NCI-H774 (cell line): ENCODE measurements at places on chromosomes 1 and 21.

DNA sequence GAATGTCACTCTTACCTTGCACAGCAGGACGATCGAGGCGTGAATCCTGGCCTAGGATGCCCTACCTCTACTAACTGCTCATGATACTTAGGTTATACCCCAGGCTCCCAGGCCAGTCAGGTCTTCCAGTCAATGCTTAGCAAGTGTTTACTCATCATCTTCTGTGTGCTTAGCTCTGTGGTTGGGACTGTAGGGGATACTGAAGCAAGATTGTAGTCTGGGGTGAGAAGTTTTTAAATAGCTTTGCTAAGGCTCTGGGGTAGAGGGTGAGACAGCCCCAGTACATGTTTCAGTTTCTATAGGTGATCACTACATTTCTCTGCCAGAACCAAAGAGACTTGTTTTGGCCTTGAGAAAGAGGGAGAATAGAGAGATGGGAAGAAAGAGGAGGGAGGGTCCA, 250.8 kb upstream of the KIAA0040 start:
- no peak for DNase-seq

GRCh38 chr1:234608911-234609690, 877 bp downstream of the IRF2BP2 start:
- DNase-seq = no peak

- no peak for DNase-seq
Measured at GRCh38 chr1:94549706-94550105, 8.1 kb upstream of the F3 start.

- no peak for DNase-seq
Measured at GRCh38 chr1:31460027-31460426, 47.0 kb downstream of the SERINC2 start.

DNA sequence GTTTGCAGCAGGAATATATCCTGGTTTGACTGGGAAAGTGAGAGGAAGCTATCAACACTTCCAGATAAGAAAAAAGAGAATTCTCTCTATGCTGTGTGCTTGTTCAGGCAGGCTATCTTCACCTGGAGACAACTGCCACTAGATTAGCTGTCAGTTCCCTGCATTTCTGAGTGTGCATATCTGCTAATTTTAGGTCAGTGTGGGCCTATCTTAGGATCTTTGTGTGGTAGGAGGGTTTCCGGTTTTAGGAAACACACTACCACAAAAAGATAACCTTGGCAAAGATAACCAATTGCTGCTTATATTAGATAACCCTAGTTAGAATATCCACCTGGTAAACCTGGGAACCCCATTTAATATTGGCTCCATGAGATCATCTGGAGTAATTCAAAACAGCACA, 22.5 kb upstream of the GBP5 start:
- DNase-seq = no peak
